CD4-positive, alpha-beta T cell treated with Interleukin-17A for 4 hours (primary cell): ENCODE measurements at places on chromosomes 6 and 20.

DNA sequence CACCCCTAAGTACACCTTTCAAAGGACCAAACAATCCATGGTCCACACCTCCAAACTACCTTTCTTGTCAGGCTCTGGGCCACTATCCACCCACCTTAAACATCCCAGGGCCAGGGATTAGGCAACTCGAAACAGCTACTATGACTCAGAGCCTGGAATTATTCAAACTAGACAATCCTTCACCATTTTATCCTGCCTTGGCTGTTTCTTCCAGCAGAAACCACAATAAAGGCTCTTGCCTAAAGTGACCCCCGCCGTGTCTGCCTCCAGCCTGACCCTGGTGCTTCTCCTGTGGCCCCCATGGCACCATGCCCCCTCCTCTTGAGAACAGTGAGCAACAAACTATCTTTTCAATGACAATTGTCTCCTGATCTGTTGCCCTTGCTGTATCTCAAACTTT lies 195.5 kb downstream of the EPM2A start:
- no peak for DNase-seq

- no peak for DNase-seq
Observed at GRCh38 chr20:23120936-23121750, 35.0 kb upstream of the CD93 start.

- peak; percentile 55 for DNase-seq
Observed at GRCh38 chr6:104705095-104705707, 154.5 kb downstream of the HACE1 start.

DNA sequence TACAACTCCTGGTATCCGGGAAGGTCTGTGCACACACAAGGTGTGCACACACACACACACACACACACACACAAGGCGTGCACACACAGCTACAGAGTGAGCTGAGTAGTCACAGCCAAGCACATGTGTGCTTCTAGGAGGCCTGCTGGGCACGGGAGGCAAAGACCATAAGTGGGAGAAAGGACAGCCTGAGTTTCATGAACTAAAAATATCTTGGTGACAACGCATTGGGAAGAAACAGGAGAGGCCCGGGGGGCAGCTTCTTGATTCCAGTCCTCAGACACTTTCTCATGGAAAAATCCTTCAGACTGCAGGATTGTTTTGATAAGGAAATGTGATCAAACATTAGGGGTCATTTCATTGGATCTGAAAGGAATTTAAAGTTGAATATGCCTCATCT lies 2.6 kb downstream of the TRAF3IP2 start:
- DNase-seq: no peak

DNA sequence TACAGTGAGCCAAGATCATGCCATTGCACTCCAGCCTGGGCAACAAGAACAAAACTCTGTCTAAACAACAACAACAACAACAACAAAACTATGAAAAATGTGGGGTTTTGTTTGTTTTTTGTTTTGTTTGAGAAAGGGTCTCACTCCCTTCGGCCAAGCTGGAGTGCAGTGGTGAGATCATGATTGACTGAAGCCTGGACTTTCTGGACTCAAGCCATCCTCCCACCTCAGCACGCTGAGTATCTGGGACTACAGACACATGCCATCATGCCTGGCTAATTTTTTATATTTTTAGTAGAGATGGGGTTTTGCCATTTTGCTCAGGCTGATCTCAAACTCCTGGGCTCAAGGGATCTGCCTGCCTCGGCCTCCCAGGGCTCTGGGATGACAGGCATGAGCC lies 2.8 kb upstream of the MYLIP start:
- no peak for DNase-seq

DNA sequence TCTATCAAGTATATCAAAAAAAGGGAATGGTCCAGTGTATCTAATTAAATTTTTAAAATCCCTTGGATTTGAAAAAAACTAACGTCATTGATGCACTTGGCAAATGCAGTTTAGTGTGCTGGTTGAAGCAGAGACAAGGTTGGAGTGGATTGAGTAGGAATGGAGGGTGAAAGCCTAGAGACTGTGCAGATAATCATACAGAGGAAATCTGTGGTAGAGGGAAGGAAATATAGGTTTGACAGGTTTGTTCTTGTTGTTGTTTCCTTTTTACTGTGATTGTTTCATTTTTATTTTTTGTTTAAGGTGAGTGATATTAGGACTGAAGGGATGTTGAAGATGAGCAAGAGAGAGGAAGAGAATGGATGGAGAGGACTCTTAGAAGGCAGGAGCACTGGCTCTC lies 29.0 kb upstream of the L3MBTL3 start:
- no peak for DNase-seq

DNA sequence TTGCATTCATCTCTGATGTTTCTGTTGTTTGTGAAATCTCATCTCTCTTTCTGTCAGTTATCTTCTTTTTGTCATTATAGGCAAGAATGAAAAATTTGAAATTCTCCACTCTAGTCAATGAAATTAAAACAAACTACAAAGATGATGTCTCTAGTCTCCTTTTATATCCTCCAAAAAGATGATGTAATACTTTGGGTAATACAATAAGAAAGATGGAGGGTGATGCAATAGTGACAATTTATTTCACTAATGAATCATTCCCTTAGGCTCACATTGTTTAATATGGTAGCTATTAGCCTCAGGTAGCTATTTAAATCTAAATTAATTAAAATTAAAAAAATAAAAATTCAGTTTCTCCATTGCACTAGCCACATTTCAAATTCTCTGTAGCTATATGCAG lies 145.4 kb downstream of the UST start:
- no peak for DNase-seq

DNA sequence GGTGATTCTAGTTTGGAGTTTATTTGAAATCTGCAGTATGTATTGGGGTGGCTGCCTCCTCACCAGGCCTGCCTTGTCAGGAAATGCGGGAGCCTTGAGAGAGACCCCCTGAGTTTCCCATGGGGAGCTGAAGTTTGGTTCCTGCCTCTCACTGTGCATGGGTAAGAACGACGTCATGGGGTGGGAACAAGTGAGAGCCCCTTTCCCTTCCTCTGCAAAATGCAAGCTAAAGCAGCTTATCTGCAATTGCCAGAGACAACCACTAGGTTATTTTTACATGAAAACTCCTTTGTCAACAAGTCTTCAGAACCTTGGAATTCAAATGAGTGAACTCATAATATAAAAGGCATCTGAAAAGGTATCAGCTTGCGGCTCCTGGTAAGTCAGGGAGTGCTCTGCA lies 58.4 kb downstream of the TMEM170B start:
- DNase-seq: no peak

- DNase-seq: no peak
Observed at GRCh38 chr6:21533678-21534077, 59.9 kb upstream of the SOX4 start.

GRCh38 chr20:3115190-3116107 lies 30.9 kb upstream of the AVP start:
- DNase-seq: peak; percentile 46
